Renal cortex interstitium (tissue), 15 donors: ENCODE measurements at places on chromosomes 3 and 15. TPM values are rescaled to one million over a fixed set of nuclear protein-coding genes. Genes with fewer than 3 reads are reported as not detected.

DNA sequence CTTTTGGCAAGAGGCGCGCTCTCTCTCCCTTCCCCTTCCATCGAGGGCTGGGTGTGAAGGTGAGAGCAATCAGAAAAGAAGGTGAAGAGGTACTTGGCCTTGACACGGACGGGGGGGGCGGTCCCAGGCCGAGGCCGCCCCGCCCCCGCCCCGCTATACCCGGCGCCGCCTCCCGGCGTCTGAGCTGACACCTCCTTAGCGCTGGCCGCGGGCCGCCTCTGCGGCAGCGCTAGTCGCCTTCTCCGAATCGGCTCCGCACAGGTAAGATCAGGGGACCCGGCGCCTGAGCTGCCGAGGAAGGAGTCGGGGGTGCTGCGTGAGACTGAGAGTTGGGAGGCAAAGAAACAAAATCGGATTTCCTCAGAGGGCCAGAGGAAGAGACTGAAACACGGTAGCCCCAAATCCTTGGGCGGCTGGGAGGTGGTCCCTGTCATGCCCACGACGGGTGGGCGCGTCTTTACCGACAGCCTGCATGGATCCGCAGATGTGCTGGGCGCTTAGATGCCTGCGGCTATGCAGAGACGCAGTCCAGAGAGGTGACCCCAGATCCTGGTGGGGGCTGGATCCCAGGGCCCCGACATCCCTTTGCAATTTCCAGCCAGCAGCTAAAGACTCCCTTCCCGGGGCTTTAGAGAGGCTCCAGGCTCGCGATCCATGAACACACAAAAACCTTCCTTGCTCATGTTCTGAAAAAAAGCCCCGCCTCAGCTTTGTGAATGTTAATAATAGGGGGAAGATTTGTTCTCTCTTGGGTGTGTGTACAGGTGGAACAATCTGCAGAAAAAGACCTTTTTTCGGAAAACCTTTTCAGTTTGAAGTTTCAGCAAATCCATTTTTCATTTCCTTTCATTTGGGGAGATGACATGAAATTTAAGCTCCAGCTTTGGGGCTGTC is at the start of gene ENTPD3:
Gene ENTPD3 (plus strand): TSS at position 184 of the 894 bp plus-strand sequence. CDS start 874 bp downstream, outside the sequence.
- no peak for DNase-seq

DNA sequence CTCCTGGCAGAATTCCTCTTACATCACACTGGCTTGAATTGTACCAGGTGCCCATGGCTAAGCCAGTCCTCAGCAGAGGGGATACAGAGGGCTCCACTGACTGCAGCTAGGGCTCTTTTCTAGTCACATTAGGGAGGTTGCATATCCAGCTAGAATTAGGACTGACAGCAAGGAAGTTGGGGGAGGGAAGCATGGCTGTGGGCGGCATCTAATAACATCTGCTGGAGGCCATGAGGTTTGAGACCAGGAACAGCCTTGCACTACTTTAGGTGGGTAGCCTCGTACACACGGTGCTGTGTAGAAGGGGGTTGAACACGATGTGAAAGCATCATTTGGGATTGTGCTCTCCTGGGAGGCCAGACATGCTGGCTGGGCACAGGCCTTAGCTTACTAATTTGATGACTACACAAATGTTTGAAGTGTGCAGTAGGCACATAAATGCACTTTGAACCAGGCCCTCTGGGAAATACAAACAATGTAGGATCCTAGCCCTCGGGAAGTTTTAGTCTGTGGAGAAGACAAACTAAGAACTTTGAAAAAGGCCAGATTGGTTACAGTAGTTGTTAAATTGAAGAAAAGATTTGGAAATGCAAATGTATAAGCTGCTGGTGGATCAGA is 30.2 kb downstream of the CHCHD6 start:
- no peak for DNase-seq

DNA sequence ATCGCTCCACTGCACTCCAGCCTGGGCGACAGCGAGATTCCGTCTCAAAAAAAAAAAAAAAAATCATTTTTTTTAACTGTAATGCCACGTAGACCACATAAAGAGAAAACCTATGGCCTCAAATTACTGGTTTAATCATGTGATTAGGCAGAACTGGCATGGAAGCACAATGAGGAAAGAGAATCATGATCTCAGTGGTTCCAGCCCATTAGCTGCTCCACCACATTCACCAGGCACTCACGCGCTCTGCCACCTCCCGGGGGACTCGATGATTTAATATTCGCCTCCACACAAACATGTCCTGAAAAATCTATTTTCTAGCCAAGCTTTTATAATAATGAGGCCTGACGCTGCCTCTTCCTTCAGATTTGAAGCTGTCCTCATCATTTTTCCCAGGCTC is 204.7 kb downstream of the TBL1XR1 start:
- DNase-seq, result no peak

DNA sequence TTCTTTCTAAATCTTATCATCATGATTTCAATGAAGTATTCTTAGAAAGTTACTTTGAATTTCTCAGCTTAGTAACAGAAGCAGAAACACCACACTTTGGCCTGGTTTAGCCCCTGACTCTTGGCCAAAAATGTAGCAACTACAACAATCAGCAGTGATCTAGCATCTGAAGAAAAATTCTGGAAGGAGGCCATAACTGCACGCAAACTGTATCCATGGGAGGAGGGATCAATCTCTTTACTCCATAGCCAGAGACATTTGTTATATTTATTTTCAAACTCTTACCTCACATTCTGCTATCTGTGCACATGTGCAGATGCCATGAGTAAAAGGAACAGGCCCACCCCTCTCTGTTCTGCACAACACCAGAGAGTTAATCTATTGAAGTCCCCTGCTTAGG is 251.0 kb upstream of the P2RY1 start:
- DNase-seq, result no peak

GRCh38 chr3:45807133-45807532 is 10.8 kb upstream of the SLC6A20 start:
- no peak for DNase-seq

DNA sequence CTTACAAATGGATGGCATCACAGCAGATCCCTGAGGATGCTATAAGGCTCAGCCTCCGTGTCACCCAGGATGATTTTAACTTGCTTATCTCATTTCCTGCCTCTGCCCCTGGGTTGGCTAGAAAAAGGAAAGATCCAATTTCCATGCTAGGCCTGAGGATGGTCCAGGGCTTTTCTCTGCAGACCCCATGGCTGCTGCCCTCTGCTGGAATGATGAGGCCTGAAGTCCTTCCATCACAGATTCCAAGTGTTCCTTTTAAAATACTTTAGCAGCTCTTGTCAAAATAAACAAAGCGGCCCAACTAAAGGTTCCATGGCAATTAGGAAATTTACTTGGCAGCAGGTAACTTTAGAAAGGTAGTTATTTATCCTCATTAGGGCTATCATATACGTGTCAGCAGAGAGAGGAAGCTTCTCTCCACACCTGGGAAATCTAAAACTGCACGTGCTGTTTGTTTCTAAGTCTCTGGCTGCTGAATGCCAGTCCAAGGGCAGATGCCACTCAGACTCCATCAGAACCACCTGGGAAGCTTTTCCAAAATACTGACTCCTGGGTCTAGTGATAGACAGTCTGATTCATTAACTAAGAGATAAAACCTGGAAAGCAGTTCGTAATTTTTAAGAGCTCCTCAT is 401.9 kb upstream of the IL12A start:
- DNase-seq, result peak; percentile 20

GRCh38 chr3:195755391-195755790 is 34.6 kb downstream of the MUC20 start:
- no peak for DNase-seq

- no peak for DNase-seq
Observed at GRCh38 chr15:31467361-31467760, 140.7 kb downstream of the KLF13 start.

DNA sequence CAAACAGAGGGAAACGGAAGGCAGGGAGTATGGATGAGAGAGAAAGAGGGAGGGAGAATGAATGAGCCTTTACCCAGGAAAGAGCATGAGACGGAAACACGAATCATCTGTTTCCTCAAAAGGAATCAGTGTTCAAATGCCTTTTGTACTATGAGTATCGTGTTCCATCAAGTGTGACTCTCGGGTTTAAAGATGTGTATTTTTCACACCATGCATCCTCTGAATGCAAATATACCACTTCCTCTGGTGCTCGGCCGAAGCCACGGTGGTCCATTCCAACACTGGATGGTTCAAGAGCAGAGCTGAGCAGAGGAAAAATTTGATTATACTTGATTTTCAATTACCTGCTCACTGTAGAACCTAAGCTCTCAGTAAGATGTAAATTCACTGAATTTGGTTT is 505.1 kb downstream of the MECOM start:
- DNase-seq, result no peak

GRCh38 chr15:42444415-42445063 is 46.4 kb downstream of the ZNF106 start:
- DNase-seq, result no peak

GRCh38 chr3:123685780-123686179 is 100.9 kb upstream of the HACD2 start:
- DNase-seq, result no peak

GRCh38 chr15:43931119-43931518 is 104.3 kb downstream of the WDR76 start:
- no peak for DNase-seq

GRCh38 chr3:23810343-23811184 is 4.8 kb downstream of the UBE2E1 start:
- DNase-seq, result peak; percentile 39

GRCh38 chr3:71104556-71104955 is 479.0 kb downstream of the FOXP1 start:
- no peak for DNase-seq

- peak; percentile 22 for DNase-seq
Observed at GRCh38 chr15:50057905-50058639, 61.0 kb downstream of the ATP8B4 start.

- peak; percentile 54 for DNase-seq
Observed at GRCh38 chr3:187679638-187680396, 9.6 kb upstream of the SST start.

- no peak for DNase-seq
Observed at GRCh38 chr3:112675349-112675748, 34.4 kb upstream of the CCDC80 start.

- DNase-seq, result no peak
Observed at GRCh38 chr3:2484162-2485026, 385.7 kb downstream of the CNTN4 start.

DNA sequence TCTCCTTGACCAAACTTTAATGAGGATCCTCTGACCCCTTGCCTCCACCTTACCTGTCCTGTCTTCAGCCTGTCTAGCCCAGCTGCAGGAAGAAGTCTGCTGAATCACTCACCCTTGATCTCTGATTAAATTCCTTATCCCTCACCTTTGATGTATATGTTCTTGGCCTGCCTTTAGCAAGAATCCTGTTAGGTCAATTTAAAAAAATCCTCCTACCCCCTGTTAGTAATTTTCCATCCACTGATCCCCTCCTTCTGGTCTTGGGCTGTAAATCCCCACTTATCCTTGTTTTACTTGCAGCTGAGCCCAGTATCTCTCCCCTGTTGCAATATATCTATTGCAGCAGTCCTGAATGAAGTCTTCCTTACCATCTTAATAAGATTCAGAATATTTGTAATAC is 39.0 kb downstream of the MYH15 start:
- DNase-seq, result no peak

GRCh38 chr15:29638781-29639180 is 183.5 kb downstream of the TJP1 start:
- no peak for DNase-seq

The GTF2A2 gene
- 119 TPM for polyA plus RNA-seq

The CGNL1 gene
- 70.5 TPM for polyA plus RNA-seq

The LMAN1L gene
- polyA plus RNA-seq, result not detected

The IGSF10 gene
- 3.6 TPM for polyA plus RNA-seq

The CYP1A1 gene
- not detected for polyA plus RNA-seq

The SLC35G2 gene
- 3.2 TPM for polyA plus RNA-seq

The CYP8B1 gene
- polyA plus RNA-seq, result 0.95 TPM

The MKRN2OS gene
- 1.1 TPM for polyA plus RNA-seq

The RAD51 gene
- polyA plus RNA-seq, result 17.6 TPM

The VPS18 gene
- 19.2 TPM for polyA plus RNA-seq

The AMIGO3 gene
- 1.8 TPM for polyA plus RNA-seq

The GPR176 gene
- polyA plus RNA-seq, result 15.2 TPM

The GOLGA8G gene
- 0.03 TPM for polyA plus RNA-seq

The CATSPER2 gene
- polyA plus RNA-seq, result 5.2 TPM

The AMT gene
- 48.9 TPM for polyA plus RNA-seq

The SCG5 gene
- 19.0 TPM for polyA plus RNA-seq

The VIPR1 gene
- 1.4 TPM for polyA plus RNA-seq

The THSD4 gene
- 30.2 TPM for polyA plus RNA-seq
